PC-9 (cell line): ENCODE measurements at places on chromosomes 6 and 20. TPM values are rescaled to one million over a fixed set of nuclear protein-coding genes. Genes with fewer than 3 reads are reported as not detected.

GRCh38 chr6:137915790-137916189 is 48.7 kb downstream of the TNFAIP3 start:
- H3K4me3 ChIP-seq: no peak overlapping the region
- H3K27ac ChIP-seq: no peak overlapping the region
- no peaks in the 10 kb centered on the region for H3K27me3 ChIP-seq
- DNase-seq: no peak

DNA sequence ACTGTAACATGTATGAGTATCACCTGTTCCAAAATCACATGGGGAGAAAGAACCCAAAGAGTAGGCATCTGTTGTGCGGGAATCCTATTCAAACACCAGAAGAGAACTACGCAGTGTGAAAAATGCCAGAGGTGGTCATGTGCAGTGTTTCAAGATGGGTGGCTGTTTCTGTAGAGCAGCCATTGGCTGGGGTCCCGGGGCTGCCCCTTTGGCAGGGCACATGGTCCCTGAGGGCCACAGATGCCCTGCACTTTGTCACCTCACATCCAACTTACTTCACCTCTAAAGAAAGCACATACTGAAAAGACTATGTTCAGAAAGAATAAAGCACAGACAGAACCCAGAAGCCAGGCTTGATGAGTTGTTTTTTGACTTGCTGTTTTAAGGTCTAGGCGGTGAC is 12.3 kb downstream of the MTCH1 start:
- H3K27ac ChIP-seq: no peak overlapping the region
- no peak for DNase-seq
- no peaks in the 10 kb centered on the region for H3K4me1 ChIP-seq
- H3K27me3 ChIP-seq: no peaks in the 10 kb centered on the region

GRCh38 chr6:167118006-167118405 is 4.9 kb upstream of the CCR6 start:
- DNase-seq: no peak
- no peaks in the 10 kb centered on the region for H3K36me3 ChIP-seq
- no peak overlapping the region for H3K27ac ChIP-seq
- H3K4me1 ChIP-seq: no peaks in the 10 kb centered on the region
- H3K4me3 ChIP-seq: no peak overlapping the region
- peaks cover 83% of the 10 kb centered on the region for H3K27me3 ChIP-seq

GRCh38 chr6:37033819-37034795 is 28.7 kb downstream of the FGD2 start:
- no peak overlapping the region for H3K4me3 ChIP-seq
- no peaks in the 10 kb centered on the region for H3K27me3 ChIP-seq
- no peaks in the 10 kb centered on the region for H3K36me3 ChIP-seq
- DNase-seq: no peak

The SS18L1 gene
- total RNA-seq: 22.4 and 29.0 TPM in 2 replicates

The PGM3 gene
- total RNA-seq: 22.1 and 33.8 TPM in 2 replicates

The RBM12 gene
- total RNA-seq: 46.9 and 81.2 TPM in 2 replicates

The DPPA5 gene
- not detected in 2 replicates for total RNA-seq

The BNIP5 gene
- not detected in 2 replicates for total RNA-seq

The SIRPA gene
- total RNA-seq: 18.4 and 18.5 TPM in 2 replicates

The TXNDC5 gene
- 74.8 and 80.5 TPM in 2 replicates for total RNA-seq
